ENCODE measurements at places on chromosomes 6 and 20.
A peak's percentile ranks its signal among the peaks of the same experiment; 100 is the strongest.

DNA sequence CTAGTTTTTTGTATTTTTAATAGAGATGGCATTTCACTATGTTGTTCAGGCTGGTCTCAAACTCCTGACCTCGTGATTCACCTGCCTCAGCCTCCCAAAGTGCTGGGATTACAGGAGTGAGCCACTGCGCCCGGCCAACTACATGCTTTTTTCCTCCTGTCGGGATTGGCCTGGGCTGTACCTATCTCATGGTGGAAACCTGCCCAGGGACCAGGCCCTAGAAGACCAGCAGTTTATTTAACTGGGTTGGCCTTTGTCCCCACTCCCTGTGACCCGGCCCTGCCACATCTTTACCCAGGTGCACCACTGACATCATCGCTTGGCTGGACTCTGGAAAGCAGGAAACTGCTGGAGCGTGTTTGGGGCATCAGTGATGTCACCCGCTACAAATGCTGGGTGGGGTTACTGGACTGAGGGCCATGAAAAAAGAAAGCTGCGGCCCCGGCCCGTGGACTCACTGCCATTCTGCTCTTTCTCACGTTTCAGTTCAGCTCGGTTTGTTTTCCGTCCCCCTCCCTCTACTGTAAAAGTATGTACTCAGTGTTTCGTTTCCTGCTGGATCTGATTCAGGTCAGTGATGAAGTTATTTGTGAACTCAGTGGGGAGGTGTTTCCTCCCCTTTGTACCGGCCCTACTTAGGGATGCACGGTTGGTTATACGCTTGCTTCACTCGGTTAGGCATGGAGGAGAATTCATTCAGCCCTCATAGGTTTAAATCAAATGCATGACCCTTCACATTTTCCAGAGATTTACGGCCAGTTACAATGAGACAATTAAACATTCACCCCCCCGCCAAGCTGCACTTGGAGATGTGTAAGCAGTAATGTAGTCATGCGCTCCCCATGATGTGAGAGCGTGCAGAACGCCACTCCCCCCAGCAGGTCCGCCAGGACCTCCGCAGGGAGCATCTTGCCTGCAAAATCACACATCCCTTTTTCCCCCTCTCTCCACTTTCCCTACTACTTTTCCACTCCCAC is 179.3 kb downstream of the MTHFD1L start:
- DNase-seq, result no peak

- no peak for DNase-seq
Observed at GRCh38 chr20:62316331-62317166, 13.8 kb downstream of the ADRM1 start.

- peak; percentile 77 for DNase-seq
Observed at GRCh38 chr6:170553534-170554012, 466 bp upstream of the PSMB1 start.

- no peak for DNase-seq
Observed at GRCh38 chr6:34513646-34514045, 42.5 kb downstream of the SPDEF start.

DNA sequence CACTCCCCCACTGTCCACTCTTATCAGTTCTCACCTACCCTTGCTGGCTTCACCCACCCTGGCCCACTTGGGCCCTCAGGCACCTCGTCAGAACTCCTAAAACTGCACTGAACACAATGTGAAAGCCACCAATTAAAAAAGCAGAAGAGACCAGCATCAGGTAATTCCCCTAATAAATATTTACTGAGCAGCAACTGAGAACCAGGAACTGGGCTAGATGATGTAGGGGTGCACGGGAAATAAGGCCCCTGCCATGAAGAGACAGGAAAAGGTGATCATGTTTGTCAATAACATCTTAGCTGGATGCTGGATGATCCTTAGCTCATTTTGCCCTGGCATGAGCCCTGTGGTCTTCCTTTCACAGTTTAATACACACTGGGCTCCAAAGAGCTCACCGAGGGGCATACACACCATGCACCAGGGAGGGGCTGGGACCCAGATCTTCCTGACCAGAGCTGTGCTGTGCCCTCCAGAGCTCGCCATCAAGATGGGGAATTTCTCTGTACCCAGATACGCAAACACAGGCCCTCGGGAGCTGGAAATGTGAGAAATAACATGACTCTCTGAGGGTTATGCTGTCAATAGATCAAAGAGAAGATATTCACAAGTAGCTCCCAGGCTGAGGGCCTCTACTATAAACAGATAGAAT is 113.6 kb upstream of the SLC22A16 start:
- DNase-seq, result no peak

- DNase-seq, result no peak
Observed at GRCh38 chr20:21516861-21517565, 3.1 kb upstream of the NKX2-2 start.

GRCh38 chr20:33796263-33796906 is 14.8 kb upstream of the CHMP4B start:
- DNase-seq, result no peak

GRCh38 chr6:513058-513457 is 121.5 kb downstream of the IRF4 start:
- DNase-seq, result no peak

DNA sequence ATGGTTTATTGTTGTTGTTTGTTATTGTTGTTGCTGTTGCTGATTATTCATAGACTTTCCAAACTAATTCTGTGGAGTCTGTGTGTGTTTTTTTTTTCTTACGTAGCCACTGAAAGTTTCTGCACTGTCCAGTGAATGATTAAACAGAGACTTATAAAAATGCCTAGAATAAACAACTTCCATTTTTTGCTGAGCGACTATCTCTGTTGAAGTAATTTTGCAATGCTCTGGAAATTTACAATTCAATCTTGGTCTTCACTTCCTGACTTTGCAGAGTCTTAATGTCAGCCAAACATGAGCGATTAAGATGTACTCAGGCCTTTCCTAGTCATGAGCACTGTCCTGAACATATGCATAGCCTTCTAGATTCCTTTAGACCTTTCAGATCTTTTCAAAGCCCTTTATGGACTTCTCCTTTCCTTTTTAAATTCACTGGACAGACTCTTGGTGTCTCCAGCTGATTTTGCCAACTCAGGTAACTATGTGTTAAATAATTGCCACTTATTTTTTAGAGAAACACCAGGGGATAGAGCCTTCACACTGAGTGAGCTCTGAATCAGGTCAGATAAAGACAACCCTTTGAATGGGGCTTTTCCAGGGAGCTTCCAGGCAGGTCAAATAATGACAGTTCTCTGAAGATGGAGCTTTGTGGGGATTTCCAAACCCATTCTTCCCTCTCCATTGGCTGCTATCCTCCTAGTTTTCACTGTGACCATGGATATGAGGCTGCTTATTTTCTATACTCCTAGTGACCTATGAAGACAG is 622.8 kb upstream of the EPHA7 start:
- DNase-seq, result no peak
